ENCODE measurements at places on chromosomes 7 and 10. TPM values are rescaled to one million over a fixed set of nuclear protein-coding genes. Genes with fewer than 3 reads are reported as not detected.

SP4 gene
- 1.2 TPM for total RNA-seq

ADAM8 gene
- total RNA-seq = 7.4 TPM

KCND2 gene
- 0.03 TPM for total RNA-seq

MARCHF5 gene
- total RNA-seq = 24.7 TPM

AGBL3 gene
- total RNA-seq = 2.1 TPM

NXPH1 gene
- total RNA-seq = not detected

AVL9 gene
- 17.1 TPM for total RNA-seq

EPDR1 gene
- total RNA-seq = 7.9 TPM

TUBAL3 gene
- not detected for total RNA-seq

ASB15 gene
- not detected for total RNA-seq

PNLIPRP3 gene
- not detected for total RNA-seq

SPDYE6 gene
- total RNA-seq = not detected

PIP gene
- total RNA-seq = not detected

NODAL gene
- total RNA-seq = not detected

BMPR1A gene
- 12.6 TPM for total RNA-seq

HTR7 gene
- total RNA-seq = 0.10 TPM

MNX1 gene
- not detected for total RNA-seq

COBL gene
- 38.3 TPM for total RNA-seq

UTF1 gene
- total RNA-seq = not detected

GARS1 gene
- total RNA-seq = 37.0 TPM

LIPK gene
- not detected for total RNA-seq

KNDC1 gene
- total RNA-seq = 8.5 TPM

TPST1 gene
- 14.5 TPM for total RNA-seq

CCDC3 gene
- 5.3 TPM for total RNA-seq

SPDYE17 gene
- total RNA-seq = not detected

CTAGE6 gene
- not detected for total RNA-seq

MTPN gene
- 29.5 TPM for total RNA-seq

MALRD1 gene
- not detected for total RNA-seq

NUDCD3 gene
- 47.1 TPM for total RNA-seq

SHTN1 gene
- 25.8 TPM for total RNA-seq

SMO gene
- 22.1 TPM for total RNA-seq

SNCG gene
- total RNA-seq = 2.0 TPM

STX1A gene
- total RNA-seq = 2.9 TPM

WDFY4 gene
- total RNA-seq = 1.3 TPM

R3HCC1L gene
- 4.8 TPM for total RNA-seq

ECHS1 gene
- 764 TPM for total RNA-seq

CFAP69 gene
- total RNA-seq = 1.7 TPM

WASL gene
- total RNA-seq = 19.6 TPM

GNAT3 gene
- not detected for total RNA-seq

COL28A1 gene
- total RNA-seq = 0.58 TPM

COL17A1 gene
- 0.13 TPM for total RNA-seq

NEUROD6 gene
- total RNA-seq = not detected

LRRD1 gene
- total RNA-seq = not detected

TAS2R41 gene
- total RNA-seq = 0.45 TPM

CPA2 gene
- 1.9 TPM for total RNA-seq

TWIST1 gene
- not detected for total RNA-seq

FAM241B gene
- 1.2 TPM for total RNA-seq

TMEM236 gene
- total RNA-seq = 0.15 TPM

SUPV3L1 gene
- 15.7 TPM for total RNA-seq

TFR2 gene
- total RNA-seq = 689 TPM

GNG11 gene
- 1.6 TPM for total RNA-seq

LLCFC1 gene
- not detected for total RNA-seq

EN2 gene
- total RNA-seq = not detected

GFRA1 gene
- total RNA-seq = 75.2 TPM

RELN gene
- total RNA-seq = 17.2 TPM

PTN gene
- 0.38 TPM for total RNA-seq

PLOD3 gene
- total RNA-seq = 54.8 TPM

Measured in left lobe of liver (tissue), 2 donors.